Left kidney (tissue), 8 donors: ENCODE measurements at places on chromosomes 7 and 10.
A peak's percentile ranks its signal among the peaks of the same experiment; 100 is the strongest.

- no peak for DNase-seq
Observed at GRCh38 chr10:1137499-1138163, 81.4 kb downstream of the WDR37 start.

- no peak for DNase-seq
Observed at GRCh38 chr10:33249659-33250345, 84.7 kb downstream of the NRP1 start.

DNA sequence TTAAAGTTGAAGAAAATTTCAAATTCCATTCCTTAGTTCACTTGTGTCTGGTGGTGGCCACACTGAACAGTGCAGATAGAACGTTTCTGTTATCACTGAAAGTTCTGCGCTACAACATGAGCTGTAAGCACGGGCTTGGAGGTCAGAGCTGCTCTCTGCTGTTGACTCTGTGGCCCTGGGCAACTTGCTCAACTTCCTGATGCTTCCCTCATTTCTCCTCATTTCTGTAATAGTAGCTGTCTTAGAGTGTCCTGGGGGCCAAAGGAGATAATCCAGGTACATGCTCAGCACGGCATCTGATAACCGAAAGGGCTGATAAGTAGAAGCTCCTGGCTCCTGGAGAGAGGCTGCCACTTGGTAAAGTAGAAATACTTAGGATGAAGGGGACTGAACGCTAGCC is 92.3 kb upstream of the DUSP5 start:
- DNase-seq = no peak

DNA sequence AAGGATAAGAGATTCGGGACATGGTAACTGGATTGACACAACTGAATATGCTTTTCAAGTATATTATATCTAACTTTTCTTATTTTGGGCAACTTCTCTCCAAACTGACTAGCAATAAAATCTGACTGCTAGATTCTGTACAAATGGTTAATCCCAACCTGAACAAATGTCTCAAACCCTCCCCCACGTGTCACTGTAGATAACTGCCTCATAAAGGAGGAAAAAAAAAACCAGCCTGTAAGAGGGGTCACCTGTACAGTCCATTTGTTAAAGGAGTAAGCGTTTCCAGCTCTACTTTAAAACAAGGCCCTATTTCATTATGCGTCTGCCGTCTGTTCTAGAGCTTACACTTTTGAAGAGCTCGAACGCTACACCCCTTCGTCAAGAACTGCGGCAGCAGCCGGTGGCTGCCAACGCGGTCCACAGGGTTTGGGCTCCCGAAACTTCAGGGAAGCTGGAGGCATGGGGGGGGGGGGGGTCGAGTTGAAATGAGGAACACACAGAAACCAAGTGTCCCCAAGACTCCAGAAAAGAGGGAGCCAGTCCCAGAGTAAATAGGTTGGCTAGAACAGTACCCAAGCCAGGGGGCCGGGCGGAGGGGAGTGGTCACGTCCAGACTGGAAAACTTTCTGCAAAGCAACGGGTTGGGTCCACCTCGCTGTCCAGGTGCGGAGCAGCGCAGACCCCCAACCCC is 492 bp downstream of the COG5 start:
- DNase-seq = peak; percentile 61

- DNase-seq = no peak
Observed at GRCh38 chr7:80847895-80848294, 71.0 kb downstream of the SEMA3C start.

DNA sequence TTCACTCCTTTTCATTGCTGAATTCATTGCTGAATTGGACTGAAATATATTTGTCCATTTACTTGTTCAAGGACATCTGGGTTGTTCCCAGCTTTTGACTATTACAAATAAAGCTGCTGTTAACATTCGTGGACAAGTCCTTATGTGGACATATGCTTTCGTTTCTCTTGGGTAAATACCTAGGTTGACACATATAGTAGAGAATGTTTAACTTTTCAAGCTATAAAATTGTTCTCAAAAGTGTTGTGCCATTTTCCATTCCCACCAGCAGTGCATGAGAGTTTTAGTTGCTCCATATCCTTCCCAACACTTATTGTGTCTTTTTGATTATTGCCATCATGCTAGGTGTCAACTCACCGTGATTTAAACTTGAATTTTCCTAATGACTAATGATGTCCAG is 17.5 kb upstream of the CPVL start:
- DNase-seq = no peak

- peak; percentile 25 for DNase-seq
Observed at GRCh38 chr10:60549686-60550085, 160.0 kb upstream of the ANK3 start.

GRCh38 chr10:24983946-24984345 is 31.5 kb upstream of the PRTFDC1 start:
- DNase-seq = no peak
